ENCODE measurements at places on chromosomes 16 and 17. TPM values are rescaled to one million over a fixed set of nuclear protein-coding genes. Genes with fewer than 3 reads are reported as not detected.

GRCh38 chr16:57480754-57481230, 5.5 kb downstream of the DOK4 start:
- no peak for DNase-seq

- DNase-seq = no peak
Measured at GRCh38 chr17:69814031-69814430, 261.0 kb upstream of the KCNJ16 start.

GRCh38 chr16:5108505-5109158, 11.0 kb upstream of the EEF2KMT start:
- DNase-seq = no peak

Gene KRT33B
- 0.09 TPM for total RNA-seq

Gene TGFB1I1
- 29.9 TPM for total RNA-seq

DNA sequence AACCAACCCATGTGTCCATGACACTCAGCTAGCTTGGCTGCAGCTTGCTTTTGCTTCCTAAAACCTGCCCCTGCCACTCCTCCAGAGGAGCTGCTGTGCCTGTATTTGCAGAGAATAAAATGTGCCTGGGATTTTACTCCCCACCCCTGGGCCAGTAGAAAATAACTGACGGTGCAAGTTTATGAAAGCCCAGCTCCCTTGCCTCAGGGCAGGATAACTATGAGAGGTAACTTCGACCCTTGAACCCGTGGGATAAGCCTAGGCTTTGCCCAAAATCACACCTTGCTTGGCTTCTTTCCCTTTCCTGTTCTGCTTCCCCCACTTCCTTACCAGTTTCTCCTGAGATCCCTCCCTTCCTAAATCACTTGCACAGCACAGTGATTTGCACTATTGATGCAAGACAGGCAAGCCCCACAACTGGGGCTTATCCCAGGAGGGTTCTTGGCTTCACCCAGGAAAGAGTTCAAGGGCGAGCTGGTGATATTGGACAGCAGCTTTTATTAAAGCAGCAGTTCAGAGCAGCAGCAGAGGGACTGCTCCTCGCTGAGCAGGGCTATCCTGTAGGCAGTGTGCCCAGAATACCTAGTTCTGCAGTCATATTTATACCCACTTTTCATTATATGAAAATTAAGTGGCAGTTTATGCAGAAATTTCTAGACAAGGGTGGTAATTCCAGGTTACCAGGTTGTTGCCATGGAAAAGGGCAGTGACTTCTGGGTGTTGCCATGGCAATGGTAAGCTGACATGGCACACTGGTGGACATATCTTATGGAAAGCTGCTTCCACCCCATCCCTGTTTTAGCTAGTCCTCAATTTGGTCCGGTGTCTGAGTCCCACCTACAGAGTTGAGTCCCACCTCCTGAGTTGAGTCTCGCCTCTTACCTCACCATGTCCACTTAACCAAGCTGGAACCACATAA, 6.3 kb upstream of the ERCC4 start:
- peak; percentile 29 for DNase-seq

DNA sequence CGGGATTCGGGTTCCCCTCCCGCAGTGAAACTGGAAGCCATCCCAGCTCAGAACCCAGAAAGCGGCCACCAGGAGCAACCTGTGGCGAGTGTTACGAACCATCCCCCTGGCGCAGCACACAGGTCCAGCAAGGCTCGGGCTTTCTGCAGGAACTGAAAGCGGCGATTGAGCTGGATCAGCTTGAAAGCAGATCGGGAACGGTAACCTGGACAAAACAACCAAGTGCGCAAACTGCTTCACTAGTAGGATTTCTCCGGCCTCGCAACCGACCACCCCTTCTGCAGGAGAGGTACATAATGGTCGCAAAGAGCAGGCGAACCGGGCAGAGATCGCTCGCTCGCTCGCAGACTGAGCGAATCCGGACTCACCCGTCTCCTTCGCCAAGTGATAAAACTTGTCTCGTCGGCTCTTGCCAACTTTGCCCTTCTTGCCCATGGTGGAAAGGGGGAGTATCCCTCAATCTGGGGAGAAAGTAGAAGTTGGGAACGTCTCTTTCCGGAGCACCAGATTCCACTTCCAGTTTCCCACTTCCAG, 696 bp upstream of the PSMC5 start:
- no peak for DNase-seq

Gene MAPT
- total RNA-seq = 4.0 TPM

Gene CEMP1
- total RNA-seq = 0.04 TPM

- no peak for DNase-seq
Measured at GRCh38 chr16:4313563-4314531, 2.0 kb upstream of the GLIS2 start.

- DNase-seq = no peak
Measured at GRCh38 chr16:66508248-66508913, 41.5 kb downstream of the TK2 start.

- DNase-seq = no peak
Measured at GRCh38 chr17:31467502-31468256, 76.2 kb downstream of the RAB11FIP4 start.

Gene EFCAB13
- total RNA-seq = 6.9 TPM

DNA sequence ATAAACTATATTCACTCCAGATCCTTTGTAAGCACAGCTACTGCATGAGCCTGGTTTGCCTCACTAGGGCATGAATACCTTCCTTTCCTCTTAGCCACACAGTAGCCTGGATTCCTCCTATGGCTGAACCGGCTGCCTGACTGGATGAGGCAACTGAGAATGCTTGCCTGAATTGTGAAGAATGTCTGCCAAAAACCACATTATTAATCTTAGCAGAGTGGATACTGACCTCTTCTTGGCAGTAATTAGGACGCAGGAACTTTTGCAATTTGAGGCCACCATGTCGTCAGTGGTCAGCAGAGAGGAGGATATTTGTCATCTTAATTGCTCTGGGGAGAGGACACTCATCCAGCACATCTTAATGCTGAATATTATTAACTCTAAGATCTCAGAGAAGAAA, 651.8 kb upstream of the GOT2 start:
- peak; percentile 43 for DNase-seq

DNA sequence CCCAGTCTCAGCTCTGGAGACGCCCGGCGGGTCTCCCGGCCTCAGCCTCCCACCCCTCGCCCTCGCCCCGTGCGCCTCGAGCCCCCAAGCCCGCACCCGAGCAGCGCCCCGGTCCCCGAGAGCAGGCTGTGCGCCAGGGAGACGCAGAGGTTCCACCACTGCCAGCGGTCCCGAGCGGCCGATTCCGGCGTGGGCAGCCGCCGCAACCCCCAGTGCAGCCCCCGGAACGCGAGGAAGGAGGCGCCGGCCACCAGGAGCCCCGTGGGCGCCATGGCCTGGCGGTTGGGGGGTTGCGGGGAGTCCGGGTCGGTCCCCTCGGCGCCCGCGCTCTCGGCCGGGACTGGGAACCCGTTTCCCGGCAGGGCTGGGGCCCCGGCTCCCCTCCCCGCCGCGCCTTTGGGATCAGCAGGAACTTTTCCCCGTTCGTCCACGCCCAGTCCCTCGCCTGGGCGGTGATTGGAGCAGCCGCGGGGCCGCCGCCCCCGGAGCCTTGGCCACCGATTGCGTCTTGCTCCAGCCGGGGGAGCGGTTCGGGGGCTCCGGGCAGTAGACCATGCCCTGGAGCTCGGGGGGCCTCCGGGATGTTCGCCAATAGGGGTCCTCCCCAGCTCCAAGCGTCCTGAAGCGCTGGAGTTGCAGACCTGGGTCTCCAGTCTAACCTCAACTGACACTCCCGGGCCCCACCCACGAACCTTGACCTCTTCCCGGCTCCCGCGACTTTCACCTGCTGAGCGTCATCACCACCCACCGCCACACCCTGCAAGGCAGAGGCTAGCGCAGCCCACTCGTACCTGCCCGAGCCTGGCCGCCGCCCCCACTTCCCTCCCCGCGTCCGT, at the start of gene TLCD2:
TSS of gene TLCD2 (minus strand) at position 407 of the 836 bp plus-strand sequence. CDS start at position 272, 135 bp downstream.
- peak; percentile 81 for DNase-seq

Gene KCNJ18
- not detected for total RNA-seq

Gene CSH2
- total RNA-seq = 8.5 TPM

DNA sequence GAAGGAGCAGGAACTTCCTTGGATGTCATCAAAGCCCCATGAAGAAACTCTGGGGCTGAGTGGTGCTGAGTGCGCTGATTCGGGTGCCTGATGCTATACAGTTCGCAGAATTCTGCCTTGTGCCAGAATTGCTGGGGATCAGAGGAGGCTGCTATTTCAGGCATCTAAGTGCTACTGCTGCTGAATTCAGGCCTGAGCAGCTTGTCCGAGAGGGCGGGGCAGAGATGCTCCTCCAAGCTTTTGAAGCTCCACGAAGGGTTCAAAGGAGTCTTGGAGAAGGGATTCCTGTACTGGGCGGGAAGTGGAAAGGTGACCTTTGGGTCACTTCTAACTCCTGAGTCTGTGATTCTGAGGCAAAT, 227.8 kb downstream of the CCDC182 start:
- DNase-seq = no peak

DNA sequence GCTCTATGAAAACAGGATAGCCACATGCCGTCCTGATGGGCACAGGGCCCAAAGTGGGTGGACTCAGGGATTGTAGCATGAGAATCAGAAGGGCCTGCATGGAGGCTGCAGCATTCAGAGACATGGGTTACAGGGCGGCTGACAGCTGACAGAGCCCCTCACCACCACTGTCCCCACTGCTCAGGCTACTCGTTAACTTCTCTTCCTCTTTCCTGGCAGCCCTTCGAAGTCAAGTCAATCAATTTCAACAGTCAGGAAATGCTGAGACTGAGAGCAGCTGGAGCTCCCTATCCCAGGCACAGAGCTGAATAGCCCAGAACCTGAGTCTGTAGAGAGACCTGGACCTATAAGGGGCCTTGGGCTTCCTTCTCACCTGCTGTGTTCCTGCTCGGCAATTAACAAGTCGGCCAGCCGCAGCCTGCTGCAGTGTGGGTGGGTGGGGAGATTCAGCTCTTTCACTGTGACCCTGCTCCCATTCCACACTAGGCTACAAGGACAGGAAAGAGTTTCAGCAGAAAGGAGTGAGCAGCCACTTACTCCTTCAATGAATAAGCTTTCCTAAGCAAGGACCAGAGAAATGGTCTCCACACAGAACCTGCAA, 76.9 kb downstream of the TEX14 start:
- peak; percentile 8 for DNase-seq

DNA sequence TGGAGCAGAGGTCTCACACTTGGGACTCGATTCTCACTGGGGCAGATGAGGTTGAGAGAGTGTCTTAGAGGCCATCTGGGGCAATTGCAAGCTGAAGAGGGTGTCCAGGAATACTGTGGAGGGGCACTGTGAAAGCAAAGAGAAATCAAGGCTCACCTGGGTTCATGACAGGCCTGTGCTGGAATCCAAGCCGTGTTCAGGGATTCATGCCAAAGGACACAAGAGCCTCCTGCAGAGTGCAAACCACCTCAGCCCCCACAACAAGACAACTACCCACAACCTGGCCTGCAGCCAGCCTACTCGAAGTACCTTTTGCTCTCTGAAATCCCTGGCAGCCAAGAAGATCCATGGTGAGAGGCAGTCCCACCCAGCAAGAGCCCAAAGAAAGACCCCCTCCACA, 2334.2 kb downstream of the TP53TG3F start:
- DNase-seq = no peak

DNA sequence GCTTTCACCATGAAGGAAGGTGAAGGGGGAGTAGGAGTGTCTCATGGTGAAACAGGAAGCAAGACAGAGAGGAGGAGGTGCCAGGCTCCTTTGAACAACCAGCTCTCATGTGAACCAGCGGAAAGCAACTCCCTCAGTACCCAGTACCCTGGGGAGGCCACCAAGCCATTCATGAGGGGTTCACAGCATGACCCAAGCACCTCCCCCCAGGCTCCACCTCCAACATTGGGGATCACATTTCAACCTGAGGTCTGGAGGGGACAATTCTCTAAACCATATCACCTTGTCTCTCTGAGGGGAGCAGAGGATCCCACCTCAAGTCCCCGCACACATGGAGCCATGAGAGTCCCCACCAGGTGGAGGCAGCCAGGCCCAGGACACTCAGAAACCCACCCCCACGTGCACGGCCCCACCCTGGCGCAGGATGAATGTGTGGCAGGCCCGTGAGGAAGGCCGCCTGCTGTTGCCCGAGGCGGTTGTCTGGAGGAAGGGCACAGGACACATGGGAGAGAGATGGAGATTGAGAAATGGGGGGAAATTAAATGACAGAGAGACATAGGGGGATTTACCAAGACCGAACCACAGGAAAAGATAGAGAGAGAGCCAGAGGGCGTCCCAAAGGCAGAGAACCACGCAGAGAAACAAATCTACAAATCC, 85.9 kb downstream of the TMEM132E start:
- no peak for DNase-seq

Gene TBC1D3E
- total RNA-seq = not detected

Gene WNT3
- 1.9 TPM for total RNA-seq

- DNase-seq = no peak
Measured at GRCh38 chr16:56628486-56629350, 3.1 kb downstream of the MT1E start.

GRCh38 chr16:53546988-53547391, 44.0 kb upstream of the AKTIP start:
- peak; percentile 45 for DNase-seq

Gene ANKS3
- total RNA-seq = 18.0 TPM

- DNase-seq = no peak
Measured at GRCh38 chr16:49799172-49799571, 56.7 kb downstream of the ZNF423 start.

DNA sequence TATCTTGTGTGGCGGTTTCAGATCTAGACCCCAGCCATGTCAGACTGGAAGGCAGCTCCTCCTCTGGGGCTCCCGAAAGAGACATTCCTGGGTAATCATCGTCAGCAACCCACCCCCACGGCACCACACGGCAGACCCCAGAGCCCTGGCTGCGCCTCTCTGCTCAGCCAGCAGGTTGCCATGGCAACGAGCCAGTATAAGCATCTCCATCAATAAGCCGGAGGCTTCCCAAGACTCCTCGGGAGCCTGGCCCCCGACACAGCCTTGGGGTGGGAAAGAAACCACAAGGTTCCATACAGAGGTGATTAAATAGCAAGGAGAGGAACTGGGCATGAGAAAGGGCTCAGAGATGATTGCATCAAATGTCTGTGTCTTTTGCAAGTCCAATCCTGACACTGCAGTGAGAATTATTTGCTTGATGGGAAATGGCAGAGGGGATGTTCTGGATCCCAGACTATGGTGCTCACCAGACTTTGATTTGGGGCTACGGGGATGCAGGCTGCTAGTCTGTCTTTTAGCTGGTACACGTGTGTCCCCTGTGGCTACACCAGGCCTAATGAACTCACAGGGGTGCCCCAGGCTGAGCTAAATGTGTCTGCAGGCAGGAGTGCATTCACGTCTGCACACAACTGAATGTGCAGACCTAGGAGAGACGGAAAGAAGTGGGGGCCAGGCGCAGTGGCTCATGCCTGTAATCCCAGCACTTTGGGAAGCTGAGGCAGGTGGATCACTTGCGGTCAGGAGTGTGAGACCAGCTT, 320.5 kb upstream of the TNRC6C start:
- DNase-seq = peak; percentile 14

DNA sequence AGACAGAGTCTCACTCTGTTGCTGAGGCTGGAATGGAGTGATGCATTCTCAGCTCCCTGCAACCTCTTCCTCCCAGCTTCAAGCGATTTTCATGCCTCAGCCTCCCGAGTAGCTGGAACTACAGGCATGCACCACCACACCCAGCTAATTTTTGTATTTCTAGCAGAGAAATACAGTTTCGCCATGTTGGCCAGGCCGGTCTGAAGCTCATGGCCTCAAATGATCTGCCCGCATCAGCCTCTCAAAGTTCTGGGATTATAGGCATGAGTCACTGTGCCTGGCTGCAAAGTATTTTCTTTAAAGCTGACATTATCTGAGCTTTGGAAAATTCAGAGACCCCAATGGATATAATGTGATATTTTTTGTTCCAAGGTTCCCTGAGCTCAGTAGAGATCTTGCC, 31.1 kb upstream of the SLC6A2 start:
- DNase-seq = no peak

All from muscle of leg (tissue), 16 donors.